ENCODE measurements at places on chromosomes 6 and 20.

DNA sequence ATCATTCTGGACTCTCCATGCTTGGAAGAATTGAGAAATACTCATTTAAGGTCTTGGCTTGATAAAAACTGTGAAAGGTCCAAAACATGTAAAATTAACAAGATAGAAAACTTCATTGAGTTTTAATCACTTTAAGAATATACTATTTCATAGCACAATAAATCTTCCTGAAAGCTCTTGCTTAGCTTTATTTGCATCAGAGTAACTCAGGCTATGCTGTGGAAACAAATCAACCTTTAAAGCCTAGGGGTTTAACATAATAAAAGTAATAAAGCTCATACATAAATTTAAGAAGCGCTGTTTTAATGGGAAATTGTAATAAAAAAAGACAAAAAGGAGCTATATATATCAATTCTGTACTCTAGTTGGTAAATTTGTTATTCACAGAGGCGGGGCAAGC is 77.2 kb upstream of the PTCHD4 start:
- DNase-seq, result no peak

DNA sequence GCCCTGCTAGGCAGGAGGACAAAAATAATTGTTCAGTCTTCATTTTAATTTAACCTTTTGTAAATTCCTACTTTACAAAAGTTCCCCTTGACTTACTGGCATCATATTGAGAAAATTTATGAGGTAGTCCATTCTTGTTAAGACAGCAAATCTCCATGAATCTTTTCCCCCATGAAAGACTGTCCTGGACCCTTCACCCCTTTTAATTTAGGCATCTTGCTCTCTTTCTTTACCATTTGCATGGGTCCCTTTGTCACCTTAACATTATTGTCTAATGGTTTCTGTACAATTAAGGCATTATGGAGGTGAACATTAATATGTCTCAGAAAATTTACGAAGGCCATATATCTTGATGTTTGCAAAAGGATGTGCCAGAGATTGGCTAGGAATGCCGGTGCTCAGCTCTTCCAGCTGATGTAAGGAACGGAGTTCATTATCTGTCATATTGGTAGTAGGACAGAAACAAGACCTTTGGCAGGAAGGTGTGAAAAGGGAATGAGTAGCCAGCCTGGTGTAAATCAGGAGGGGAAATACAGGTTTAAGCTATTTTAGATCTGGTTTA is 382.8 kb upstream of the TSHZ2 start:
- DNase-seq, result no peak

DNA sequence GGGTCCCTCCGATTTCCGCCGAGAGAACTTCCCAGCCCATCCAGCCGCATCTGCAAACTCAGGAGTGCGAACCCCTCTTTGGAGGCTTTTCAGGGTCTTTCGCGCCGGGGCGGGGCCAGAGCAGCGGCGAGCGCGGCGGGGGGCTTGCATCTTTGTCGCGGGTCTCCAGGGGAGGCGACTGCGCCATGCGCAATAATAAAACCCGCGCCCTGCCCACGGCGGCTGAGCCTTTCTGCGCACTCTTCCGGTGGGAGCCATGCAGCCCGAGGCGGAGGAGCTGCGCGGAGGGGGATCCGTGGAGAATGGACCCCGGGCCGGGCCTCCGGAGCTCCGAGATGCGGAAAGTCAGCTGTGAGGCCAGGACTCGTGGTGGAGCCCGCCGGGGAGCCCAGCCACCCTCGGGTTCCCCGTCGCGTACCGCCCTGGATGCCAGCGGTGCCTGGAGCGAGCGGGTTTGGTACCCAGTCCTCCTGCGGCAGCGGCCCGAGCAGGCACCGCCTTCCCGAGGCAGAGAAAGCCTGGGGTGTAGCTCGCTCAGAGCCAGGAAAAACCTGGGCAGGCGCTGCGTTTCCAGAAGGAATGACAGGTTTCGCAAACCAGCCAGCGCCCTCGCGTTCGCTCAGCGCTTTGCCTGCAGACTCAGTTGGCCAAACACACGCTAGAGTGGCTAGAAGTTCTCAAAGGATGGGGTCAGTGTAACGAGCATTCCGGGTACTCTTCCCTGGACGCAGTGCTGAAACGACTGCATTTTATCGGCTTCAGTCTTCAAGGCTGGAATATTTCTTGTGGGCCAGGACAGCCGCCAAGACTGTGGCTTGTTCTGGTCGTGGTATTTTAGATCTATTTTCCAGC is 1.2 kb downstream of the AKAP12 start:
- DNase-seq, result no peak

DNA sequence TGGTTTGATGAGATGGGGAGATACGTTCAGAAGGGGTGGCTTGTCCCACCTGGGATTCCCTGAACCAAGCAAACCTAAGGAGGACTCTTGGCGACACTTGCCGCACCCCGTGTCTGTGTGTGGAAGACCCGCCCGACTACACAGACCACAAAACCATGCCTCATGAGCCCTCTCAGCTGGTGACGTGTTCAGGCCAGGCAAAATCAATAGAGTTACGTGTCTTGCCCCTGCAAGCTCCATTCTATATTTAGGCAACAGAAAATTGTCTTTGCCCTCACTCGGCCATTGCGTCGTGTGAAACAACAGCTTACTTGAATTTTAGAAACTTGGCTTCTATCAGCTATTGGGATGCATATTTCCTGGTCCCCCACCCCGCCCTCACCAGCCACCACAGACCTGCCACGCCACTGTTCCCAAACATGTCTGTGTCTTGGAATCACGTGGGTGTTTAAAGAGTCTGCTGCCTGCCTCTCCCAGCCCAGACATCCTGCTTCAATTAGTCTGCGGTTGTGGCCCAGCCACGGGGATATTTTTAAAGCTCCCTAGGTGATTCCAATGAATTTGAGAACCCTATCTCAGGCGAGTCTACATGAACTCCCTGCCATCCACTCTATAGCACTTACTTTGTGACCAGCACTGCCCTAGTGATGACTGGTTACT is 279.2 kb upstream of the EXOC2 start:
- DNase-seq, result no peak

GRCh38 chr6:112773187-112773586 is 426.1 kb downstream of the RFPL4B start:
- no peak for DNase-seq

DNA sequence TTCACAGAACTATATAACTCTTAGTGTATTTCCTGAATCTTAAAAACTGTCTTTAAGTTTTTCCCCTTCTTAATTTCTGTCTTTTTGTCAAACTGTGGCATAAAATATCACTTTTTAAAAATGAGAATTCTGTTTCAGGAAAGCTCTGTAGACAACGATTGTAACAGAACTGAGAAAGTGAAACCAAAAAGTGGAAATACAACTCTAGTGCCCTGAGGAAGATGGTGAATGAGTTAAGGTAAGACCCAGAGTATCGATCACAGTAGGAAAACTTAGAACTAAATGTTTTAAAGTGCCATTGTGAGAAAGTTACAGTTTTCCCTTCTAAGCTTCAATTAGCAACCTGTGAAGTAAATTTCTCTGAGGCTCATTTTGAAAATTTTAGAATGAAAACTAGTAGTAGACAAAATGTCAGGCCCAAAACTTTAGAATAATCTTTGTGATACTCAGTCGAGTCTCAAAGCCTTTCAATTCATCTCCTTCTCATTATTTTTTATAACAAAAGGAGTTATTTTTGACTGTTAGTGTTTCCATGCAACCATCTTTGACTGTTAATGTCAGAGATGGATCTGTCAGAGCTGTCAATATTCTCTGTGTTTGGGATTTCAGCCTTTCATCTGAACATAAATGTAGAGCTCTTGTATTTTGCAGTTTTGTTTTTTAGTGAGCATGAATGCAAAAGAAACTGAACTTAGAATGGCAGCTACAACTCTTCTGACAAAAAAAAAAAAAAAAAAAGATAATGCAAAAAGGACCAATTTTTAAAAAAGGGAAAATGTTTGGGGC is 19.0 kb upstream of the TRDN start:
- no peak for DNase-seq

GRCh38 chr6:111741177-111741952 is 131.9 kb downstream of the FYN start:
- DNase-seq, result no peak

GRCh38 chr20:62122654-62123449 is 577 bp downstream of the LSM14B start:
- no peak for DNase-seq

DNA sequence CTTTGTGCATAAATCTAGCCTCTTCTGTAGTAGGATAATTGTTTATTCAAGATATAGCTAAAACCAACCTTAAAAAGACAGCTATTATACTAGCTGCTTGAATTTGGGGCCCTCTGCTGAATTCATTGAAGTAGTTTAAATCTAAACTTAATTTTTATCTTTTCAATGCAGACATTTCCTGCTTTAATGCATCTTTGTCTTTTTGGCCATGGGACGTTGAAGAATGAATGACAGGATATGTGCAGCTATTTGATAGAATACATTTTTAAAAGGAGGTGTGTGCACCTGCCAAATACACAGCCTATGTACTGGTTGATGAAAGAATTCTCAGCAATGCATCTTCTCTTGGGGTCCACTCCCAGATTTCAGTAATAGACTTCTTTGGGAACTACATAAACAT is 524.9 kb downstream of the PHF3 start:
- DNase-seq, result no peak

DNA sequence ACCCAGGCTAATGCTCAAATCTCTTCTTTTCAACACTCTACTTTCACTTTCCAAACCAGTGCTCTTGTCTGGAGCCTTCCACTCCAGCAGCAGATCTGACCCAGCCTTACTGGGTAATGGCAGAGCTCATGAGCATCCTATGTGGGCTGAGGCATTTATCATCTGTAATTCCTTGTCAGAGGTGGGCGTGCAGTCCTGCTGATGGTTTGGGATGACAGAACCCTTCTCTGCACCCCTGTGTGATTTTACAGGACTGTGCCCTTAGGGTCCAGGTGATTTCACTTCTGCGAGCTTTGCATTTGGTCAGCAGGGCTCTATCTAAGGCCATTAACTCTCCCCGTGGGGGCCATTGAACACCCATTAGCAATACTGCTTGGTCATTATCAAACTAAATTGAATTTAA is 55.4 kb downstream of the LAMA4 start:
- DNase-seq, result no peak

- no peak for DNase-seq
These were observed 1.4 kb upstream of the RALGAPB start for GRCh38 chr20:38471245-38471644.

- no peak for DNase-seq
These were observed 95.5 kb downstream of the CD2AP start for GRCh38 chr6:47573109-47573508.

DNA sequence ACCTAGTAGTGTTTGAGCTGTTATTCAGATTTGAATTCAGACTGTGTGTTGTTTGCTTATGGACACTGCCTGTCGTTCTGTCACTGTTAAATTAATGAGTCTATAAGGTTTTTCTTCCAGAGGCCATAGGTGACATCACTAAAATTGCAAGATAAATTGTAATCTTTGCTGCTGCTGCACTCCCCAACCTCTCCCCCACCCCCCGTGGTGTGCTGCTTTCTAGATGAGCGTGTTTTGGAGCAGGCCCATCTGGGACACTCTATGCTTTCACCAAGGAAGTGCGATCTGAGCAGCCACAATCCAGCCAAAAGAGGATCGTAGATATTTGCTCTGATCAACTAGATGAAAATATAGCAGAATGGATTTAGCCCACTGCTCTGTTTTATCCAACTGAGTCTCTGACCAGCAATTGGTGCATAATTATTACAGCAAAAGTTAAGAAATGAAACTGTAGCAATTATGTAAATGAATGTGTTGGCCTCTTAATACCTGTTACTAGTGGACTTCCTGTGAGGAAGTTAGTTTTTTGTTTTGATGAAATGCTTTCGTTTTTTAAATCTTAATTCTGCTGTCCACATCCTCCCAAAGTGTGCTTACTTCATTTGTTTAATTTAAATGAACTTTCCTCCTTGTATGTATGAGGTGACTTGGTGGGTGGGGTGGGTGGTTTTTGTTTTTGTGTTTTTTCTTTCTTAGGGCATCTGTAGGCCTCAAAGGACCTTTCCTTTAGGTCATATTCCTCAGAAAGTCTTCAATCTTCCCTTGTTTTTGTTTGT is 58.1 kb downstream of the RPRD1B start:
- no peak for DNase-seq

GRCh38 chr6:126945150-126945685 is 173.3 kb upstream of the RSPO3 start:
- DNase-seq, result no peak

GRCh38 chr20:41411391-41411847 is 44.8 kb upstream of the EMILIN3 start:
- DNase-seq, result no peak

DNA sequence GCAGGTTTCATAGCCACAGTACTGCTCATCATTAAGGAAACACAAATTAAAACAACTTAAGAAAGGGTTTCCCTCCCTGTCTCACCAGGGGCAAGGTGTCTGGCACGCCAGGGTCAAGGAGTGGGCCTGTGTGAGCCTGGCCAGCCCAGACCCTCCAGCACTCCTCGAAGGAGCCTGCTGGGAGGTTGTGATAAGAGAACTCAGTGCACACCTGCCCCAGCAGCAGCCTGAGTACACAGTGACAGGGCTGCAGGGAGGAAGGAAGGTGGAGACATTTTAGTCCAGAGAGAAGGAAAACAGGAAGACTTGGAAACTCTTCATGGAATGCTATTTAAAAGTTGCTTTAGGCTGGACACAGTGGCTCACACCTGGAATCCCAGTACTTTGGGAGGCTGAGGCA is 14.1 kb downstream of the NINL start:
- DNase-seq, result no peak

- no peak for DNase-seq
These were observed 105.1 kb upstream of the CNKSR3 start for GRCh38 chr6:154615483-154616025.

- no peak for DNase-seq
These were observed 593.4 kb upstream of the JAG1 start for GRCh38 chr20:11267131-11267761.

DNA sequence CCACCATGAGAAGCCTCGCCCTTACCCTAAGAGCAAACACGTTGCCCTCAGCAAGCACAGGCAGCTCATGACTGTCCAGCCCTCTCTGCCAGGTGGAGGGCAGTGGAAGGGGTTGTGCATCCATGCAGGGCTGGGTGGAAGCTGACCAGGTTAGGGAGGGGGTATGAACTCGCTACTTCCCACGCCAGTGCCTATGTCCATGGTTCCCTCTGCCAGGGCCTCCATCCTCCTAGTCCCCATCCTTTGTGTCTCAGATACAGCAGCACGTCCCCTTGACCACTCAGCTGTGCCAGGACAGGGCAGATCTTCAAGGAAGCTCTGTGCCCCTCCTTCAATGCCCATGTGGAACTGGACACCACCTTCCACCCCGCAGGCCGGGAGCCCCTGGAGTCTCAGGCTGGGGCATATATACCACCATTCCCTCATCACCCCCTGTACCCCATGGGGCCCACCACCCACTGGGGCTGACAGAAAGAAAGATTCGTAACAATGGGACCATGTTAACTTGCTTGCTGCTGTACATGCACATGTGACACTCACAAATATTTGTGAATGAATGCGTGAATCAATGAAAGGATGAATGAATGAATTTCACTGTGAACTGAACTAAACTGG is 90.7 kb downstream of the ANKRD60 start:
- no peak for DNase-seq

DNA sequence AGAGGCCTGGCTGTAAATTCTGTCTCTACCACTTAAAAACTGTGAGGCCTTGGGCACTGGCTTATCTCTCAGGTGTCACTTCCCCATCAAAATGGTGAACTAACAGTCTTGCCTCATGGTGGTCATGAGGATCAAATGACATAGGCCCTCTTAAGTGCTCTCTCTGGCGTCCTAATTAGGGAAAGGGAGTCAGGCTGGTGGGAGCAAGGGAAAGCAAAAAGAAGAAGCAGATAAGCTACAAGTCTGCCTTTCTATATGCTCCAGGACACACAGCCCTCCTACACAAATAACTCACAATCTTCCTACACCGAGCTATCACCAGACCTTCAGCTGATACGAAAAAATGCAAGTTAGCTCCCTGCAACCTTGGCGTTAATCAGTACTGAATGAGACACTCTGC is 19.5 kb upstream of the SLC22A16 start:
- no peak for DNase-seq

All from CD4-positive, alpha-beta T cell treated with Interleukin-6 at 100 ng/mL for 8 hours (primary cell).